Fibroblast of upper back skin (primary cell): ENCODE measurements at places on chromosomes 5 and 9.

- DNase-seq = no peak
Measured at GRCh38 chr5:172486451-172486850, 32.1 kb upstream of the SH3PXD2B start.

- no peak for DNase-seq
Measured at GRCh38 chr9:91065231-91066041, 263.8 kb downstream of the SYK start.

GRCh38 chr5:128264564-128265360 is 181.2 kb downstream of the SLC12A2 start:
- no peak for DNase-seq

DNA sequence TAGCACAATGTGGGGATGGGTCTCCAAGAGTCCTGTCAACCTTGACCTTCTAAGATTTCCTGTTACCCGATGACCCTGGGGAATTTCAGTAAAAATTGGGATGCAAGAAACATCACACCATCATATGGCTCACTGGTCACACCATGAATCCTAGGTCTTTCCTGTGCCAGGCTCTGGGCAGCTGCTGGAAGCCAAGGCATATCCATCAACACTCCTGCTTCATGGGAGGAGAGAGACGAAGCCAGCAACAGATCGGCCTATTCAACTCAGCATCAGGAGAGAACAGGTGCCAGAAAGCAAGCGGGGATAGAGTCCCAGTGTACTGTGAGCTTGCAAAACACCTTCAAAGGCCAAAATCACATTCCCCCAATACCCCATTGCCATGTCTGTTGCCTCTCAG is 6.5 kb upstream of the NEK6 start:
- no peak for DNase-seq

DNA sequence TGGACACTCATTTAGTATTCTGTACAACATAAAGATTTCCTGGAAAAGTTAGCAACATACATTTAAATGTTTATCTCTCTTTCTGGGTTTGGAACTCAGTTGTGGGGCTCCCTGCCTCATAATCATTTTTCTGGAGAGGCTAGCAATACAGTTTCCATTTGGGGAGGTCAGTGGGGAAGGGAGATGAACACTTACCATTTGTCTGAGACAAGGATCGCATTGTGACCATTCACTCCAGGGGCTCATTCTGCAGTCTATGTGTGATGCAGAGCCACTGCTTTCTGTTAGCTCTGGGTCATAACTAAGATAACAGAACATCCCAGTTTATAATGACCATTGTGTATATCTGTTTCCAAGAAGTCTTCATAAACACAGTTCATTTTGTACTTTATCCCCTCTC is 22.4 kb downstream of the C9 start:
- DNase-seq = no peak

GRCh38 chr5:9239626-9240025 is 306.2 kb downstream of the SEMA5A start:
- peak; percentile 35 for DNase-seq

DNA sequence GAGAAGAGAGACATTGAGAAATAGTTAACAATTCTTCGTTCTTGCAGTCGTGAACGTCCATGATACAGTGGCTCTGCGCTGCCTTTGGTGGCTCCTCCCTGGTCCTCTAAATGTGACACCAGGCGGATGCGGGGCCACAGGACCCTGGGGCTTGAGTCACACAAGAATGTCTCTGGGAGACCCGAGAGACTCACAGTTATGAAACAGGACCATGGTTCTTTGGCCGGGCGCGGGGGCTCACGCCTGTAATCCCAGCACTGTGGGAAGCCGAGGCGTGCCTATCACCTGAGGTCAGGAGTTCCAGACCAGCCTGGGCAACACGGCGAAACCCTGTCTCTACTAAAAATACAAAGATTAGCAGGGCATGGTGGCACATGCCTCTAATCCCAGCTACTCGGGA is 767 bp upstream of the ZDHHC11 start:
- DNase-seq = no peak

- DNase-seq = no peak
Measured at GRCh38 chr5:159620853-159621540, 290.7 kb upstream of the IL12B start.

DNA sequence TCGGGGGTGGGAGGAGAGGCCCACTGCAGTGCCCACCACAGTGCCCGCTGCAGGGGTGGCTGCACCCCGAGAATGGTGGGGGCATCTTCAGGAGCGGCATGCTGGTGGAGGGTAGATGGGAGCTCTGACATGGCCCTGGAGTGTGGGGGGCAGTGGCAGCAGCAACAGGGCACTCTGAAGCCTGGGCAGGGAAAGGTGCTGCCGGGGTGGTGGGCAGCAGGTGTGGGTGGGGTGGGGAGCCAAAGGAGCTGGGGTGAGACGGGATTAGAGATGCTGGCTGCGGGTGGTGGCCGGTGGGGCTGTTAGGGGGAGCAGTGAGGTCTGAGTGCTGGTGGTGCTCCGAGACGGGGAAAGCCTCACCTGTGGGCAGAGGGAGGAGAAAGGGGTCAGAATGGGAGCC is 18.0 kb downstream of the FAM193B start:
- DNase-seq = no peak

DNA sequence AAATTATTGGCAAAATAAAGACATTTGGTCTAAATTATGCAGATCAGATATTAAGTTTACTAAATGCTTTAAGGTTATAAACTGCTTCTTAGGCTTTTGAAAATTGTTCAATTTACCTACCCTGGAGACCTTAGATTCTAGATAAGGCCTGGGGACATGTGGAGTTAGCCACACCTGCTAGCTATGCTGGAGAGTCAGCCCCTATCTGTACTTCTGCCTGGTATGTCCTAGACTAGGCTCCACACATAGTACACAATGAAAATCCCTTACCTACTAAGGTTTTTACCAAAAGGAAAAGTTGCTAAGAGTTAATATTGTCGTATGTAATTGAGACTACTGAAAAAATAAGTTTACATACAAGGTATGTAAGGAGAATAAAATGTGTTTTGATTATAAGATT is 49.8 kb upstream of the DMAC1 start:
- DNase-seq = no peak

GRCh38 chr5:168693883-168694282 is 114.7 kb upstream of the PANK3 start:
- DNase-seq = no peak

DNA sequence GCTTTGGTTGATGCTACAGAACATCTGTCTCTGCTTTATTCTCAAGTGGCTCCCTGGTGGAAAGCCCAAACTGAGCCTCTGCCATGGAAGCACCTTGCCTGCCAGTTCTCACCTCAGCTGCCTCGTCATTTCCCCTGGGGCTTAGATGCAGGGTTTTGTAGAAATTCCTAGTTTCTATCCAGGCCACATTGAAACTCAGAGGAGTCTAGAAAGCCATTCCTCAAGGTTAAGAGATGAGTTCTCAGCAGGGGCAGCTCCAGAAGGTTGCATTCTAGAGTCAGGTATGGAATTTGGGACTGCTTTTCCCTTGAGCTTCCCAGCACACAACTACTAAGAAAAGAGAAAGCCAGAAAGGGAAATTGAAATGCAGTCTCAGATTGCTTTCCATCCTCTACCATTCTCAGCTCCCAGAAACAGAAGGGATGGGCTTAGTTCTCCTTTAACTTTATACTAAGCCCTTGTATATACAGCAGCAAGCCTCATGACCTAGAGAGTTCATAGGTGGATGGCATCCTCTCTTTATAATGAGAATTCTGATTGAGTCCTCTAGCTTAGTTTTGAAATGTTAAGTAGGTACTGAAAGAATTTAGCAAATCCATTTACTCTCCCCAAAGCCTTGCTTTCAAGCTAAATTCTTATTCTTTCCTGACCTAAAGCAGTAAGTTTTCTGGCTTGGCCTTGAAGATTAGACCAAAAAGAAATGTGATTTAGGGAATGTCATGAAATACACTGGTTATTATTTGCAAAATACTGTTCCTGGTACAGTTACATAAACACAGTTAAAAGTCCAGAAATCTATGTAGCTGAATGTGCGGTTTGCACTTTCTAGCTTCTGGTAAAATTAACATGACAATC is 66.0 kb upstream of the MEF2C start:
- DNase-seq = peak; percentile 9

GRCh38 chr5:94360382-94361130 is 257.8 kb downstream of the KIAA0825 start:
- no peak for DNase-seq

DNA sequence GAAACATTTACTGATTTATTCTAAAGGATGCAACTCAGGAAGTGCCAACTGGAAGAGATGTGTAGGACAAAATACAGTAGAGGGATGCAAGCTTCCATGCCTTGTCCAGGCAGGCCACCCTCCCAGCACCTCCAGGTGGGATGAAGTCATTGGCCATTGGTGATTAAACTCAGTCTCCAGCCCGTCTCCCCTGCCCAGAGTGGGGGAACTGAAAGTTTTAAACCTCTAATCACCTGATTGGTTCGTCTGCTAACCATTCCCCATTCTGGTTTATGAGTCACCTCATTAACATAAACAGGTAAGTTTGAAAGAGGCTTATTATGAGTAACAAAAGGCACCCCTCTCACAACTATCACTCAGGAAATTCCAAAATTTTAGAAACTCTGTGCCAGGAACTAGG is 8.1 kb downstream of the TNFAIP8 start:
- no peak for DNase-seq

GRCh38 chr5:157718519-157718918 is 12.7 kb upstream of the THG1L start:
- peak; percentile 79 for DNase-seq

DNA sequence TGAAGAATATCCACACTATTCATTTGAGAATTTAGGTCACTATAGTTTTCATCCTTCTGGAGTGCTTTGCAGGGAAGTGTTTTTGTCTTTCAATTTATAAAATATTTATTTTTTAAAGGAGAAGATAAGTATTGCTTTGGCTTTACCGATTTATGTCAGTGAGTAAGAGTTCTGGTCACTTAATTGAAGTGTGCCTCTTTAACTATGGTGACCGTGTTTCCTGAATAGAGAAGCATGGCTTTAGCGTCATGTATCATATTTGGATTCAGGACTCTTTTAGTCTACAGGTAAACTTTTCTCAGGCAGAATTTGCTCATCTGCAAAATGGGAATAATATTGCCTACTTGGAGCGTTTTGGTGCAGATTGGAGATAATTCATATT is 902 bp downstream of the BDP1 start:
- no peak for DNase-seq

DNA sequence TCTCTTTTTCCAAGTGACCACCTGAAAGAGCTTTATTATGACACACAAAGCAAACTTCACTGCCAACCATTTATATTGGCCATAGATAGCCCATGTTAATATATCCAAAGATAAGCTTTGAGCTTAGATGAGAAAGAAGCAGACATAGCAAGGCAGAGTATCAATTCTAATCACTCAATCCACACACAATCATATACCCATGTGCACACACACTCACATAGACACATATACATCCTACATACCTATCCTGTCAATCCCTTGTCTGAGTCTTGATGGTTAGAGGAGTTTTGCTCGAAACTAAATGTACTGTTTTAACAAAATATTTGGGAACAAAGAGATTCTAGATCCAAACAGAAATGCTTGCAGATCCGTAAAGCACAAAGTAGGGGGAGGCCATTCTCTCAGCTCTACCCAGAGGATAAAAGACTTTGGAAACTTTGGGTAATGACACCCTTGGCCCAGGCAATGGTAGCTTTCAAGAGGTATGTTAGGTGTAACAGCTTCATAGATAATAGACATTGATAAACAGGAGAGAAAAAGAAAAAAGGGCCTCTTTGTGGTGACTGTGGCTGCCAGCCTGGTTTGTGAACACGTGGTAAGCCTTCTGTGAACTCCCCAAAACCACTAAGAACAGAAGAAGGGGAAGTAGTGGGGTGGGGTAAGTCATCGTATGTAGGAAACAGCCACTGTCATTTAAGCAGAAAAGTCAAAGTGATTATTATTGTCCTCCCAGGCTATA is 121.6 kb downstream of the TLR4 start:
- DNase-seq = no peak

GRCh38 chr9:109743696-109744095 is 36.3 kb upstream of the PALM2AKAP2 start:
- DNase-seq = peak; percentile 27
